Stimulated activated CD4-positive, alpha-beta T cell treated with anti-CD3 and anti-CD28 coated beads, Interleukin-4, amount 100 ng/mL, for 4 hours (primary cell): ENCODE measurements at places on chromosomes 6 and 20.

GRCh38 chr6:35312076-35312800 is 14.6 kb downstream of the DEF6 start:
- DNase-seq: no peak

GRCh38 chr6:84836366-84836765 is 72.0 kb upstream of the TBX18 start:
- DNase-seq: no peak

- no peak for DNase-seq
Measured at GRCh38 chr20:35134472-35134871, 12.7 kb downstream of the EDEM2 start.

- DNase-seq: no peak
Measured at GRCh38 chr6:40253420-40253819, 319.2 kb upstream of the MOCS1 start.

GRCh38 chr6:155881826-155882526 is 426.3 kb upstream of the NOX3 start:
- no peak for DNase-seq

DNA sequence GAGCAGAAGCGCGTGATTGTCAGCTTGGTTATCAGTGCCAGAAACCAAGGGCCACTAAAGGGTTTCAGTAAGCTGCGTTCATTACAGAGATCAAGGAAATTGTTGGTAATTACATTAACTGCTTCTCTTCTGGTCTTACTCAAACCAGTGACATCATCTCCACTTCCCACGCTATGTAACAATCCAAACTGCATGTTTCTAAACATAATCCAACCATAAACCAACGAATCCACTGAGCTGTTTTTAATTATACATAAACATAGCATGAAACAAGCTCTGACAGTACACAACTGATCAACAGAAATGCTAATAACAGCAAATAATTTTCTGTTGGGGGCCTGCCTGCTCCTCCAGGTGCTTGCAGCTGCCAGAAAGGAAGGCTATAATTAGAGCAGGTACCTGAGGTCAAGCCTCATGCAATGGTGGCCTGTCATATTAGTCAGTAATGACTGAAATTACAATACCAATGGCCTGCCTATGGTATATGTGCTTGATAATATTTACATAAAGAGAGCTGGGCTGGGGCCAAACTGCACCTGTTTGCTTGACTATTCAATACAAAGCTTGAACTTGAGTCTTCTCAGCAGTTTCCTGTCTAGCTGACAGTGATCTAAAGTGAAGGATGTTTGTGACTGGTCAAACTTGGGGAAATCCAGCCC is 40.1 kb downstream of the ILRUN start:
- DNase-seq: peak; percentile 10

- DNase-seq: no peak
Measured at GRCh38 chr6:72783035-72783434, 161.2 kb downstream of the KCNQ5 start.

DNA sequence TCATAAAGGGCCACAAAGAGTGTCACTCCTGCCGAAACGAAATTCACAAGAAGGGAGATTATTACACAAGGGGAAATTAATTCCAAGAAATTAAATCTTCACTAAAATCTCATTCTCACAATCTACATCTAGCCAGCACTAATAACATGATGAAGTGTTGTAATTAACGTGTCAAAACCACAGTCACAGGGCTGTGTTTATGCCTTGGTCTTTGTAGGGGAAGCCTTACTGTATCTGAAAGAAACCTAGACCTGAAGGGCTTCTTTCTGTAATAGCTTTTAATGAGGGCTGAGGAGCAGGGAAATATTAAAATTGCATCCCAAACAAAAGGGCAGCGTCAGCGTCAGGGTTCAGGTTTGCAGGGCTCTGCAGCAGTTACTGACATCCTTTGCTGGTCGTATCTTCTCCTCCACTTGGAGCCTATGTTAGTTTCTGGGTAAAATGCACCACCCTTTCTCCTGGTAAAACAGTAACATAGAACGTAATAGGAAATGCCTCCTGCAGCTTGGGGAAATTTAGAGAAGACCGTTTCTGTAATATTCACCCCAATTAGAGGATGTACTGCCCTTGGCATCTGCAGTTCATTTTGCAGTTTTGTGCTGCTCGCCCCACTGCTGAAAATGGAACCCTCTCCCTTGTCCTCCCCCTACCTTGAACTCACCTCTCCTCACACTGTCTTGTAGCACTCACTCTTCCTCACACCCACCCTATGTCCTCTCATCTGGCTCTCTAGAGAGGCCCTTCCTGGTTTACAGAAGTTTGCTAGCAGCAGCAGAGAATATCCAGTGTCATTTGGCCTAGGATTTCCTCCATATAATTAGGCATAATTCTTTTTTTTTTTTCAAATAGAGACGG is 109.0 kb upstream of the TRAF3IP2 start:
- DNase-seq: no peak

- no peak for DNase-seq
Measured at GRCh38 chr6:169895000-169895759, 143.8 kb downstream of the ERMARD start.

- DNase-seq: no peak
Measured at GRCh38 chr20:60142587-60142986, 184.4 kb downstream of the CDH26 start.

- DNase-seq: no peak
Measured at GRCh38 chr6:165571068-165571682, 91.9 kb downstream of the PDE10A start.

- peak; percentile 75 for DNase-seq
Measured at GRCh38 chr20:62795023-62795761, 1.1 kb upstream of the MRGBP start.

DNA sequence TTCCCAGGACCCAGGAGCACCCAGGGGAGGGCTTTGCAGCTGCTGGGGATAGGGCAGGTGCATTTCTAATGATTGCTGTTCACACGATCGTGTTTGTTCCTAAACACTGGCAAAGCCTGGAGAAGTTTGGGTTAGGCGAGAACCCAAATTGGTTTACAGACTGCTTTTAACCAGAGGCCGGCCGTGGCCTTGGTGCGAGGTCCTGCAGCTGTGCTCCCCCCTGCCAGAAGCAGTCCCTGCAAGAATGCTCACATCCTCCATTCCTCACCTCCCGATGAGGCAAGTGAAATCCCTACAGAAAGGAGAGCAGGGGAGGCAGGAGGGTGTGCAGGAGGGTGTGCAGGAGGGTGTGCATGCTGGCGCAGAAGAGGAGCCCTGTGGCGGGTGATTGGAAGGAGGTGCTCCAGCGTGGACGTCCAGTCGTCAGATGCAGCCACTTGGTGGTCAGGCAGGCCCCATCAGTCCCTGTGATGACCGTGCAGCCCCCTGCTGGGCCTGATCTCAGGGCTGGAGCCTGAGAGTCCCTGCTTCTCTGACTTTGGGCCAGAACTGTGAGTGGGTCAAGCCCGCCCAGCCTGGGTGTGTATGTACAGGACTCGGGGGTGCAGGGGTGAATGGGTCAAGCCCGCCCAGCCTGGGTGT is 55.7 kb upstream of the FRMD1 start:
- DNase-seq: no peak

- no peak for DNase-seq
Measured at GRCh38 chr6:53692172-53692571, 26.6 kb upstream of the KLHL31 start.

DNA sequence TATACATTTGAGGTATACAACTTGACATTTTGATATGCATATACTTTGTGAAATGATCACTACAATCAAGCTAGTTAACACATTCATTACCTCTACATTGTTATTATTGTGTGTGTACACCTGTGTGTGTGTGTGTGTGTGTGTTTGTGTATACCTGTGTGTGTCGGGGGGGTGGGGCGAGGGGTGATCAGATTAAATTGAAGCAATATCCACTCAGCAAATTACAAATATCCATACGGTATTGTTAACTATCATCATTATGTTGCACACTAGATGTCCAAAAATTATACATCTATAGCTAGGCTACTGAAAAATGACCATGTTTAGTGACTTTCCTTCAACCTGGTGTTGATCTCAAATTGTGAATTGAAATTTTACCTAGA is 1.8 kb downstream of the RHAG start:
- no peak for DNase-seq

- no peak for DNase-seq
Measured at GRCh38 chr20:14445902-14446301, 108.5 kb upstream of the FLRT3 start.

DNA sequence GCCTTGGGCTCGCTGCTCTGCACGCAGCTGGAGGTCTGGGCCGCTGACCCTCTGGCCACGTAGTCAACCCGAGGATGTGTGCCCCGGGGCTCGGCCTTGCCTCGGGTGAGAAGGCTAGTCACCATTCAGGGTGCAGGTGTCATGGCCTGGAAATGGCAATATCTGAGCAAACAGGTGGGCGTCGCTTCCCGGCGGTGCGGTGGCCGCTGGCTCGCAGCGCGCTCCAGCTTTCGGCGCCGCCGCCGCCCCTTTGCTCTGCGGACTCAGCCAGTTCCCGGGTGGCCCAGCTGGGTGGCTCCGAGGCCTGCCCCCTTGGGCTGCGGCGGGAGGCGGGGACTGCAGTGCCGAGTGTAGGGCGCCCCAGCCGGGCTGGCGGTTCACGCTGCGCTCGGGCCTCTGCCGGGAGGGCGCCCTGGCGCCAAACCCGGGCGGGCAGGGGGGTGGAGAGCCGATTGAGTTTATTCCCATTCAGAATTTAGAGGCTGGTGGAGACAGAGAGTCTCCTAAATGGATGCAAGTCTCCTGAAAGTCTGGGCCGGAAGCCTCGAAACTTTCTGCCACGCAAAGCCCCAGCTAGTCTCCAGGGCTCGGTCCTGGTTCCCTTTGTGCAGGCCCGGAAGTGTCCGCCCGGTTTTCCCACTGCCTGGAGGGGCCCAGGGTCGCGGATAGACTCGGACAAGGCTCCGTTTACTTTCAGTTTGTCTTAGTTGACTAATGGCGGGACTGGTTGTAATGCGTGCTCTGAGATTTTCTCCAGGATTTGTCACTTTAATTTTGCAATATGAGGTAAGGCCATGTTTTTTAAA is 11.3 kb upstream of the TFAP2A start:
- no peak for DNase-seq
